ENCODE measurements at places on chromosomes 3 and 15. TPM values are rescaled to one million over a fixed set of nuclear protein-coding genes. Genes with fewer than 3 reads are reported as not detected.

ISLR2 gene
- total RNA-seq, result not detected

CCDC191 gene
- 1.7 TPM for total RNA-seq

SLC24A5 gene
- total RNA-seq, result not detected

EPB42 gene
- not detected for total RNA-seq

ITPKA gene
- total RNA-seq, result 1.9 TPM

TIMP4 gene
- 0.48 TPM for total RNA-seq

TMEM158 gene
- 1.5 TPM for total RNA-seq

FAM81A gene
- total RNA-seq, result 0.21 TPM
